ENCODE measurements at places on chromosomes 6 and 20. TPM values are rescaled to one million over a fixed set of nuclear protein-coding genes. Genes with fewer than 3 reads are reported as not detected.

The PSORS1C2 gene
- not detected for total RNA-seq

The DEFB124 gene
- 0.33 TPM for total RNA-seq

DNA sequence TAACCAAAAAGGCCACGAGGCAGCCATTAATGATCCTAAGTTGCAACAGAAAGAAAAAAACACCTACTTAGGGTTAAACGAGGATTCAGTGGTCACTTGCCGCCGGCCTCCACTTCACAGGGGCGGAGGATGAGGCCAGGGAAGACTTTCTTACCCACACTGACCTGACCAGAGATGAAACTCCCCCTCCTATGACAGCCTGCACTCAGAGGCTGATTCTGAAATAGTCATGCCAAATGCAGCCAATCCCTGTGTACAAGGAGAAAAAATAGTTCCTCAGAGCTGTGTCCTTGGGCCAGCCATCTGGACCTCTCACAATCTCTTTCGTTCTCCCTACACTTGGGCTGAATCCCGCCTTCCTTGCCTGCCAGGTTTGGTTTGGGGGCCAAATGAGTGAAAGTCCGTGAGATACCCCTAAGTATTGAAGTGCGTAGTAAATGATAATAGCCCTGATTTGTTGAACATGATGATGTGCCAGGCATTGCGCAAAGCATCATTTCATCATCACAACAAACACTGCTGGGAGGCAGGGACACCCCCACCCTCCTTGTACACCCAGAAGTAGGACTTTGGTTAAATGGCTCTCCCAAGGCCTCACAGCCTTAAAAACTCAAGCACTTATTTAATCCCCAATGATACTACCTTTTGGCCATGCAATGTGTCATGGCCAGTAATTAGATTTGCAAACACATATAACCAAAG lies 3.2 kb upstream of the IRF4 start:
- no peak for DNase-seq

GRCh38 chr6:34663831-34664255 lies 32.7 kb downstream of the ILRUN start:
- DNase-seq, result no peak

- DNase-seq, result no peak
Observed at GRCh38 chr6:15358579-15359327, 112.9 kb downstream of the JARID2 start.

- DNase-seq, result no peak
Observed at GRCh38 chr20:10429443-10429981, 4.5 kb downstream of the MKKS start.

Data from spinal cord (tissue), 10 donors.